ENCODE measurements at places on chromosomes 13 and 19.

DNA sequence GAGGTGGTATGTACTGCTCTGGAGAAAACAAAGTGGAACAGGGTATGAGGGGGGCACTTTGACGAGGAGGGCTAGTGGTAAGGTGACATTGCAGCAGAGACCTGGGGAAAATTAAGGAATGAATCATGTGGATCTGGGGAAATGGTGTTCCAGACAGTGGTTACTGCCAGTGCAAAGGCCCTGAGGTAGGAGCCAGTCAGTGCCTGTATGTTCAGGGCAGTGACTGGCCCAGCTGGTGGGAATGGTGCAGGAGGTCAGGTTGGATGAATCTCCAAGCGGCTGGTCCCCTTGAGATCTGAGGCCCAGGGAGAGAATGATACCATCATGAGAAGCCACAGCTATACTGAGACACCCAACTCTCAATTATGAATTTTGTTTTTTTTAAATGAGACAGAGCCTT lies 4.9 kb downstream of the VAV1 start:
- DNase-seq, result no peak

DNA sequence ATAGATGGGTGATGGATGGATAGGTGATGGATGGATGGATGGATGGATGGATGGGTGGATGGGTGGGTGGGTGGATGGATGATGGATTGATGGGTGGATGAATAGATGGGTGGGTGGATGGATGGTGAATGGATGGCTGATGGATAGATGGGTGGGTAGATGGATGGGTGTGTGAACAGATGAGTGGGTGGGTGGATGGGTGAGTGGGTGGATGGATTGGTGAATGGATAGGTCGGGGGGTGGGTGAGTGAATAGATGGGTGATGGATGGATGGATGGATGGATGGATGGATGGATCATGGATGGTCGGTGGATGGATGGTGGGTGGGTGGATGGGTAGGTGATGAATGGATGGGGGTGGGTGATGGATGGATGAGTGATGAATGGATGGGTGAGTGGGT lies 3.5 kb downstream of the SMIM24 start:
- no peak for DNase-seq

DNA sequence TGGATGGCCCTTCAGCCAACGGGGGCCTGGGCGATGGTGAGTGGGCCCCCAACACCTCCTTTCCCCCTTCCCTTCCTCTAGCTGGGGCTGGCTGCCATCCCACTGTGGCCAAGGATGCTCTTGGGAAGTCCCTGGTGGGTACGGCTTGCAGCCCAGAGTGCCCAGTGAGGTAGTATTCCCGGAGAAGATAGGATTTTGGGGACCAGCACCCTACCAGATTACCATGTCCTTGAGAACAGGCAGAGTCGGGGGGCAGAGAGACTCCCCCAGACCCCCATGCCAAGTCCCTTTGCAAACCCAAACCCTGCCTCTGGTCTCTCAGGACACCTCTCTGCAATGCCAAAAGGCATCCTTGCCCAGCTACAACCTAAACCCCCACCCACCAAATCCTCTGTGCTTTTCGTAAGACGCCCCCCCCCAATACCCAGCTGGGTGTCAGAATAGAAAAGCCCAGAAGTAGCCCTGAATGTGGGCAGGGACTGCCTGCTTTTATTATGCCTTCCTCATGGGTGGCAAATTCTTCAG lies 1.7 kb downstream of the HIF3A start:
- DNase-seq, result no peak

- peak; percentile 26 for DNase-seq
These were observed 18.9 kb upstream of the ZSCAN5A start for GRCh38 chr19:56333506-56333905.
